ENCODE measurements at places on chromosomes 6 and 20.

- DNase-seq, result no peak
Observed at GRCh38 chr6:41538556-41539182, 7.5 kb upstream of the FOXP4 start.

- no peak for DNase-seq
Observed at GRCh38 chr6:35403544-35404442, 48.3 kb upstream of the FANCE start.

GRCh38 chr6:148945301-148946021, 198.6 kb downstream of the UST start:
- DNase-seq, result no peak

DNA sequence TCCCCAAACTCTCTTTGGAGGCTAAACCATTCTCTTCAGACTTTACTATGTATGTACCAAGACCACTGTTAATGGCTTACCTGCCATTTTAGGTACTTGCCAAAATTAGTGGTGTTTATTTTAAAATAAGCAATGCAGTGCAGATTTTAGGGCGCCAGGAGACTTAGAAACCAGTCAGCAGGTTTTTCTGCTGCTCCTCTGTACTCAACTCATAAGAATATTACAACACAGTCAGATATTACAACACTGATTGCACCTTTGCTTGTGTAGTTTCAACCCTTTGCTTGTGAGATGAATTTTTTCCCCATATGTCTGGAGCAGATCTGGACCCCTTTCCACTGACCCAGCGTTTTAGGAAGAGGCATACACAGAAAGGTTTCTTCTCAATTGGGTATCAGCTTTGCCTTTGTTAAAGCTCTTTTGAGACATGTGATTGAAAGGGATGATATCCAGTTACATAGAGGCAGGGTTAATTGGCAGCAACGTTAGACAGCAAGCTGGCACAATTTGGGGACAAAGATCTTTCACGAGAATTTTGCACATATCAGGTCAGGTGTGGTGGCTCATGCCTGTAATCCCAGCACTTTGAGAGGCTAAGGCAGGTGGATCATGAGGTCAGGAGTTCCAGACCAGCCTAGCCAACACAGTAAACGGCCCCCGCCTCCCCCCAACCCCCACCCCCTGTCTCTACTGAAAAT, 6.2 kb downstream of the TTPAL start:
- DNase-seq, result no peak

DNA sequence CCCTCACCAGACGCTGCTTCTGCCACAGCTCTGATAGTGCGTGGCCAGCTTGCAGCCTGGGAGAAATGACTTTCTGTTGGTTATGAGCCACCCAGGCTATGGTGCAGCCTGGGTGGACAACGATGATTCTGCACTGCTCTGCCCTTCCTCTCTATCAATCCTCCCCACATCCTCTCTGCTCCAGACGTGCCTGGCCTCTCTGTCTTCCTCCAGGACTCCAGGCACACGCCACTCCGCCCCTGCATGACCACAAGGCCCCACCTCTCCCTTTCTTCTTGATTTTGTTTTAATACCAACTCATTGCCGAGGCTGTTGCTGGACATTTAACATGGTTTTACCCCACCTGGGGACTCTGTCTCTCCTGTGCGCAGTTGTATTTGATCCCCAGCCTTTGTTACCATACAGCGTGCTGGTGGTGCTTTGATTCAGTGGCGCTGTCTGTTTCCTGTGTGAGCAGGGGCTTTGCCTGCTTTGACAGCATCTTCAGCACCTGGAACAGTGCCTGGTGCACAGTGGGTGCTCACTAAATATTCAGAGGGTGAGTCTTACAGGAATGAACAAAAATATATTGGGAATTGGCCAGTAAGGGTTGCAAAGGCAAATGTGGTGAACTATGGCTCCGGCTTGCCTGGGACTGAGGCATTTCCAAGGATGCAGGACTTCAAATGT, 280.9 kb downstream of the CDH26 start:
- DNase-seq, result no peak

All from NCI-H1105 (cell line).